ENCODE measurements at places on chromosomes 7 and 10.

DNA sequence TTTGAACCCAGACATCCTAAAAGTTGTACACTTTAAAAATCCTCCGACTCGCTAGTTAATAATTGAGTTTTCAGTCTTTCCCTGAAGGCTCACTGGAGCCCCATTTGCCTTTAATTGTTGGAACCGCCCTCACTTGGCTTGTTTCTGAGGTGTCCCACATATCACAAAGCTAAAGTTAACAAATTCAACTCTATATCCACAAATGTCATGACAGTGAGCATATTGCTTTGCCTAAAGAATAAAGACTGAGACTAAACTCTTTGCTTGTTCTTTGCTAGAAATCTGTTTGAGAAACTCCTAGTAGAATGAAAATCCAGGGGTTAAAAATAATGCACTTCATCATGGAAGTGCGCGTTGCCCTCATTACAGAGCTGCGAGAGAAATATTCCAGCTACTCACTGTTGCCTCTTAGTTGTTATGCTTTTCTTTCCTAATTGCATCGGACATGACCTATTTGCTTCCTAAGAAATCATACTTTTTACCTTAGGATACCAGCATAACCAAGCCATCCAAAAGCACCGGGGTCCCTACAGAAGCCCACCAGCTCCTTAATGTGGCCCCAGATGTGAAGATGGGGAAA lies 752 bp downstream of the THSD7A start:
- no peak for DNase-seq

GRCh38 chr10:100291356-100291755 lies 4.9 kb upstream of the BLOC1S2 start:
- DNase-seq, result no peak

GRCh38 chr7:101717628-101718357 lies 88.7 kb upstream of the MYL10 start:
- DNase-seq, result peak; percentile 90

DNA sequence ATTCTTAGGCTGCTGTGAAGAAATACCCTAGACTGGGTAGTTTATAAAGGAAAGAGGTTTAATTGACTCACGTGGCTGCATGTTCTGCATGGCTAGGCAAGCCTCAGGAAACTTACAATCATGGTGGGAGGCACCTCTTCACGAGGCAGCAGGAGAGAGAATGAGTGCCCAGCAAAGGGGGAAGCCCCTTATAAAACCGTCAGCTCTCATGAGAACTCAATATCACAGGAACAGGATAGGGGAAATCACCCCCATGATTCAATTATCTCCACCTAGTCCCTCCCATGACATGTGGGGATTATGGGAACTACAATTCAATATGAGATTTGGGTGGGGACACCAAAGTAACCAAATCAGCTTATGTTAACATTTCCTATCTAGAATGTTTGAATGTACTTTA lies 259.2 kb downstream of the TWIST1 start:
- no peak for DNase-seq

DNA sequence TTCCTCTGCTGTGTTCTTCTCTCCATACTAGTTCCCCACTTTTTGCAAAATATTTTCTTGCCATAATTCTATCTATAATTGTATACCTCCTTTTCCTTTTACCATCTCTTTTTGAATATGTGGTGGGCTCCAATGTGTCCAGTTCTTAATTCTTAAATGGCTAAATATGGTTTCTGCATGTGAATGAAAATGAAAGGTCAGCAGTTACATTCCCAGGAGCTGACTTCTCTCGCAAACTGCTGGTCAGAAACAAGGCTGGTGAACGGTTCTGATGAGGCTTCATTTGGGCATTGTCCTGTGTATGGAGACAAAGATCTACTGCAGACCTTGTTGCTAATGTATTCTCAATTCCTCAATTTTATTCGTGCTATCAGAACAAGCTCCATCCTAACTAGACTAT lies 309.2 kb downstream of the SNX13 start:
- DNase-seq, result no peak

DNA sequence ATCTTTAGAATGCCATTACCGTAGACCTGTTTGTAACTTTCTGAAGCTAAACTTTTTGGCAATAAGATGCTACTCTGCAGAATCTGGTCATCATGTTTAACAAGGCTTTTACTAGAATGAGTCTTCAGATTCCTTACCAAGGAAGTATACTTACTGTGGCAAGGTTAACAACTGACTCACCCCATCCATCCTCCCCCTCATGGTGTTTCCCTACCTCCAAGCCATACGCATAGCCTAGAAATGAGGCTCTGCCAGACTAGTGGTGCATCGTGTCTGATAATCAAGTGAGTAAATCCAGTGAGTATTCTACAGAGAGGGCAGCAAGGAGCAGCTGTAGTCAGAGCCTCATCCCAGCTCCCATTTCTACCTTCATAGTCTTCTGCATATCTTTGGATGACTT lies 223.6 kb downstream of the IPMK start:
- DNase-seq, result no peak

DNA sequence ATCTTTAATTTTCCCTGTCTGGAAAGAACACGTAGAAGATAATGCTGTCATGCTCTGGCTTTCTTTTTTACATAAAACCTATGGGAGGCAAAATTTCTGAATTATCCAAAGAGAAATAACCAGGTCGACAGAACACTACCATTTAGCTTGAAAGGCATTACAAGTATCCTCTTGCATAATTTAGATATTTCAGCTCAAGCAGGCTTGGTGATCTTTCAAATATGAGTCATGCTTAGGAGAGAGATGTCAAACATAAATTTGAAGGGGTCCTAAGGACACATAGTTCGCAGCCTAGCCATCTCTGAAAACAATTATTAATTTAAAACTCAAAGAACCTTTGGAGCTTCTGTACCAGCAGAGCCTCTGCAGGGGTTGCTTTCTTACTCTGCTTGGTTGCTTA lies 100.9 kb downstream of the FAS start:
- no peak for DNase-seq

DNA sequence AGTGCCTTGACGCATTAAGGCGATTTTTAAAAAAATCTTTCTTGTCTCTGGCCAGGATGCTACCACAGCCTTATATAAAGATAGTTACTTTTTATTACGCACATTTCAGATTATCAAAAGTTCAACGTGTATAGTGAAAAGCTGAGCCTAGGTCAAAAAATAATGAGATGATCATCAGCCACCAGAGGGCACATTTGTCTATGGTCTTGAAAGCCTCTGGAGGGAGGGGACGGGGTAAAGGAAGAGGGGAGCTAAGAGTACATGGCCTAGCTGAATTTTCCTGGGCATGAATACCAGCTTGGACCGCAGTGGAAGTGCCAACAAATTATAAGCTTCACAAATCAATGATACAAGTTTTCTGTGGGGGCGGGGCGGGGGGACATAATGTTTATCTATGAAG lies 285.9 kb upstream of the SMIM30 start:
- DNase-seq, result no peak

GRCh38 chr7:89623018-89623672 lies 531.1 kb upstream of the STEAP1 start:
- no peak for DNase-seq

- DNase-seq, result no peak
Observed at GRCh38 chr7:29607259-29607658, 43.6 kb downstream of the PRR15 start.

DNA sequence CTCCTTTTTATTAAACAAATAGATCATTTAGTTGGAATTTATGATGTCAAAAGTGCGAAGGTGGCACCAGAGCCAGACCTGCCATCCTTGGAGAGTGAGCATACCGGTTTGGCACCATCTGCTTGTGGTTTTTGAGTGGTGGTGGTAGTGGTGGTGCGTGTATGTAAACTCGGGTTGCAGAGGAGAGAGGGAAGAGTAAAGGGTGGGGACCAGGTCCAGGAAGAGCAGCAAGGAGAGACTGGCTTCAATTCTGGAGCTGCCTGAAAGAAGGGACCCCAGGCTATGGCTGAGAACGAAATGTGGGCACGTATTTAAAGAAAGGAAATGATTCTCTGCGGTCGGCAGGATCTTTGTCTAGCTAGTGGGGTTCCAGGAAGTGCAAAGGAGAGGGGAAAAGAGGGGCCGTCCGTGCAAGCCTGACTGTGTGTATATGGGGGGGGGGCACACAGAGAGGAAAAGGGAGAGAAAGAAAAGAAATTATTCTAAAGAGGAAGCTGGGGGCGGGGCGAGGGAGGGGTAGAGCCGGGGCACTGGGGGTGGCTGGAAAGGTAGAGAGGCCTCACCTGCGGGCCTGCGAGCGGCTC lies 448 bp upstream of the GOLGA7B start:
- no peak for DNase-seq

DNA sequence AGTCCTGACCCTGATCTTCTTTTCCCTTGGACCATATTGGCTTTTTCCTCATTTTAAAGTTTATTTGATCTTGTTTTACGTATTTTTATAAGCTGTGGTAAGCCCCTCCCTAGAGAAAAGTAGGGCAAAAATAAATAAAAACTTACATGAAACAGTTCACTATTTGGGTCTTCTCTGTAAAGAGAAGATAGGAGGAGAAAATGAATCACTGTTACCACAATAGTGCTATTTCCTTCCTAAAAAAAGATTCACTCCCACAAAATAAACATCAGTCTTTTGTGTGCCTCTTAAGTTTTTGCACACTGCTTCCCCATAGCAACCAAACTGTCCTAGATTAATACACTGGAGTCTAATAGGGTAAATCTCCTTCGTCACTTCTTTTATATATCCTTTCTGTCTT lies 1.4 kb upstream of the SVIL start:
- DNase-seq, result no peak

GRCh38 chr7:149097088-149097487 lies 6.6 kb upstream of the ZNF786 start:
- DNase-seq, result no peak

- peak; percentile 65 for DNase-seq
Observed at GRCh38 chr7:124765401-124766352, at the start of gene GPR37. Gene GPR37 (minus strand): TSS chr7:124765792. CDS start chr7:124764976, 816 bp downstream.

DNA sequence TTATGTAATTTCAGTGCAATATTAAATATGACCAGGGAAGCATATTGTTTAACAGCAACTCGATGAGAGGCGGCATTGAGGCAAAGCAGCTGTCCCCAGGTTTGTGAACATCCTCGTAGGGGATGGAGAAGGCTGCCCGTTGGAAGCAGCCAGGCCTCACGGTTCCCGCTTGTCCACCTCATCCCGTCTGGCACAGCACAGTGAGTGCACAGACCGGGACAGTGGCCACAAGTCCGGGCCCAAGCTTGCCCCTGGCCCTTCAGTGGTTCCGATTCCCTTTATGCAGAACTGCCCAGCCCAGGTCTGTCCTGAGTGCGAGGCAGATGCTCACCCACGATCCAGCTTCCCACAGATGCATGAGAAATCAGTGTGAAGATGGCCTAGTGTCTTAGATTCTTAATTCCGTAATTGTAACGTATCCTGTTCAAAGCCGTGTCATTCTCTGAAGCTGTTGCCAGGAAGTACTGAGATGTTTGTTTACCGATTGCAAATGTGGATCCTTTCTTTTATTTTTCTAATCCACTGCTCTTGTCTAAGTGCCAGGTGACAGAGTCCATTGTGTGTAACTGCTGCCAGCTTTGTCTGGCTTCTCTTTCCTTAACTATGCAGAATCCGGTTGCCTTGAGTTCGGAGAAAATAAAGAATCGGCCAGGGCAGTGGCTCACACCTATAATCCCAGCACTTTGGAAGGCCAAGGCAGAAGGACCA lies 35.5 kb downstream of the PFKP start:
- DNase-seq, result no peak

DNA sequence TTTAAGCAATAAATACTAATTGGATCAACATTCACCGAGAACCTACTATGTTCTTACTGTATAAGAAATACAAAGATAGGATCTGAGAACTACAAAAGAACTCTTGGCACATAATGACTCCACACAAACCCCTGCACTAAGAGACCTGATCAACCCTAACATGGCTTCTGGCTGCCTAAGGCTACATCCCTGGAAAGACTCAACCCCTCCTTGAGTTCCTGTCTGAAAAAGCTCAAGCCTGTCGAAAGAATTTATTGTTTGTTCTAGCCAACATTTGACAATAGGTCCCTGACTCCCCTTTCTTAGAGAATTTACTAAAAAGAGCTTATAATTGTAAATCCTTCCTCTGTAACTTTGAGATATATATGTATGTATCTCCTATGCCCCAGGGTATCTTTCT lies 125.3 kb upstream of the SGCE start:
- DNase-seq, result no peak

GRCh38 chr10:112677689-112678088 lies 230.7 kb downstream of the VTI1A start:
- no peak for DNase-seq

DNA sequence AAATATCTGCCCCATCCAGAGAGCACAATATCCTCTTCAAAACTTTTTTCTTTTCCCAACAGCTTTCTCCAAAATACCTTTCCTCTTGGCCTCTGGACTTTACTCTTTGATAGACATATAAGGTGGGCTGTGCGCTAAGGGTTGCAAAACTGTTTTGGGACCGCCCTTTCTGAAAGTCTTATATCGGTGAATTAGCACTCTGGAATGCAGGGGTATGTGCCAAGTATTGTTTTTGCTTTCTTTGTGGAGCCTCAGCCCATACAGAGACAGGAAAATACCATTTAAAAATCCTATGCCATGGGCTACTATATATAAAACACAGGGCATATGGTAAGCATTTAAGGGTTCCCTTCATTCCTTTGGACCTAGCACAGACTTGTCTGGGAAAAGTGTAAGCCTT lies 37.7 kb downstream of the PPP1R17 start:
- no peak for DNase-seq

- DNase-seq, result no peak
Observed at GRCh38 chr7:82312646-82313045, 130.9 kb downstream of the CACNA2D1 start.

GRCh38 chr10:126252884-126253610 lies 135.2 kb downstream of the ADAM12 start:
- DNase-seq, result no peak

- DNase-seq, result no peak
Observed at GRCh38 chr7:123652406-123652805, 3.3 kb upstream of the LMOD2 start.

GRCh38 chr7:72405418-72405817 lies 6.7 kb downstream of the CALN1 start:
- DNase-seq, result peak; percentile 79

GRCh38 chr10:42488416-42488815 lies 150.0 kb downstream of the ZNF33B start:
- DNase-seq, result no peak

GRCh38 chr7:117164620-117165019 lies 158.2 kb downstream of the WNT2 start:
- no peak for DNase-seq

DNA sequence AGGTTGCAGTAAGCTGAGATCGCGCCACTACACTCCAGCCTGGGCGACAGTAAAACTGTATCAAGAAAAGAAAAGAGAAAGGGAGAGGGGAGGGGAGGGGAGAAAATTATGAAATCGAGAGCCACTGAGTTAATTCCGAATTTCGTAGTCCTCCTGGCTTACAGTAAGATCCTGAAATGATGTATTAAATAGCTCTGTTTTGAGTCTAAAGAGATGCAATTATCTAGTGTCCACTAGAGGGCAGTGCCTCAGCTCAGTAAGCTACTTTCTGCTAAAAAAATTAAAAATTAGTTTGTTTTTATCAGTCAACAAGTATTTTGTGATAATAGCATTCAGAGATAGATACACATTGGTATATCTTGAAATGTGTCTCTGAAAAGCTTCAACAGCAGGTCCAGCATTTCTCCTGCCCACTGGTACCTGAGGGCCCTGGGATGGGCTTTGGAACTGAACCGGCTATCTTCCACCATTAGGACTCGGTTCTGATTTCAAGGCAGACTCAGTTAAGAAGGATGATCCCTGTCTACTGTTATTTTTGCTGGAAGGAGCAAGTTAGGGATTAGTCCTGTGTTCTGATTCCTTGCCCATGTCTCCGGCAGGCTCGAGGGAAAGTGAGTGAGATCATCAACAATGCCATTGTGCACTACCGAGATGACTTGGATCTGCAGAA lies 19.5 kb downstream of the TSPAN33 start:
- no peak for DNase-seq

- no peak for DNase-seq
Observed at GRCh38 chr7:2173189-2173827, 59.4 kb downstream of the MAD1L1 start.

GRCh38 chr10:124099604-124100003 lies 6.2 kb upstream of the CHST15 start:
- no peak for DNase-seq

Measured in Right ventricle myocardium inferior (tissue), 1 donor.